SJCRH30 (cell line): ENCODE measurements at places on chromosomes 12 and 14.

- no peak for DNase-seq
Observed at GRCh38 chr12:78698747-78699146, 165.8 kb upstream of the SYT1 start.

DNA sequence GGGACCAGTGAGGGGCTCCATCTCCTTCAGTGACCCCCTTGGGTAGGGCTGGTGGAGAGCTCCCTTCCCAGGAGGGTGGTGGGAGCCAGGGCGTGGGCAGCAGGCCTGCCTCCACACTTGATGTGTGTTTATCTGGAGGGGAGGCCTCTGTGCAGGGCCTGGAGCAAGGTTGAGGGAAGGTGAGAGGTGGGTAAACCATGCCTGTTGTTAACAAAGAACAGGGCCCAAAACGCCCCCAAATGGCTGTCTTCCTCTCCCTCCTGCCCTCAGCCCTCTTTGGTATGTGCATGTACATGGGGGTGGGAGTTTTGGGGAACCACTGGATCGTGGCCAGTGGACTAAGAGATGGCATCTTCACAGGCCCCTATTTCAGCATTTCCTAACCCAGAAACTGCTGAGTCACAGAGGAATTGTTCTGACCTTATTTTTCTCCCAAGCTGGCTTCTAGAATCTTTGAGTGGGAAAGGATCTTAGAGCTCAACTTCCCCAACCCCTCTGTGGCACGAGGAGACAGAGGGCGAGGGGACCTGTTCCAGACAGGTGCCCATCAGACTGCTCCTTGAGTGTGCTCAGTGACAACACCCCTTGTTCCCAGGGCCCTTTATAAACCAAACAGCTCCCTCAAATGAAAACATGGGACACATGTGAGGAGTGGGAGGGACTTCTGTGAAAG is 3.6 kb downstream of the SLC48A1 start:
- DNase-seq = no peak

DNA sequence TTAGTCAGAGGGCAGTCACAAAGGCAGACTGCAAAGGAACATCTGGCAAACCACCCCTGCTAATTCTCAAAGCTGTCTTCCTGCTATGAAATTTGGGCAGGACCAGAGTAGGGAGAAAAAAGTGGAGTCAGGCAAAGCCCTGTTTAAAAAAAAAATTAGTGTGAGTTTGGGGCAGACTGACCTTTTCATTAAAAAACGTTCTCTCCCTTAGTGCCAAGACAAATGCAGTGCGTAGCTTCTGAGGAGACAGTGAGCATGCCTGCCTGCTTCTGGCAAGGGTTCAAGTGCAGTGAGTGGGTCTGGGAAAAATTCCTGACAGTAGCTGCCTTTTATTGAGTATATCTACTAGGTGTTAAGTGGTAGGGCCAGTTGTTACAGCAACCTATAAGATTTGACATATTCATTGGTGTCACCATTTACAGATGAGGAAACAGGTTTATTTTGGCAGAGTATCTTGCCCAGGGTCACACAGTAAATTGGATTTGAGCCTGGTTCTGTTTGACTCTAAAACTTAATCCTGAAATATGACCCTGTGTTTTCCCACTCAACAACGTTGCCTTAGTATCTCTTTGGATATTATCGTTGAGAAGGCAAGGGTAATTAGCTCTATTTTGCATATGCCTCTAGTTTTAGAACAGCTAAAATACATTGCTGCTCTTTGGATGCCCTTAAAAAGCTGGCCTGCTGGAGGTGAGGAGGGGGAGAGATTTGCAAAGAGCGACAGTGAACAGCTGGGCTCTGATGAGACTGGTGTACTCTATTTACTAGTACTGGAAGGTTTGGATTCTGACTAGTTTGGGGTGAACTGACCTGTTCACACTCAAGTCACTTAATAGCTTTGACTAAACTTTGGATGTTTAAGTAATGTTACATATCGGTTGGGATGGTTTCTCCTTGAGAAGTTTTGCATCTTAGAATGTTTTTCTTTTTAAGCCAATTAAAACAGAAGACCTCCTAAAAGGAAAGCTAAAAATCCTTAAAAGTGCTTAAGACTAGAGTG is 72.8 kb downstream of the PAPOLA start:
- DNase-seq = peak; percentile 33

DNA sequence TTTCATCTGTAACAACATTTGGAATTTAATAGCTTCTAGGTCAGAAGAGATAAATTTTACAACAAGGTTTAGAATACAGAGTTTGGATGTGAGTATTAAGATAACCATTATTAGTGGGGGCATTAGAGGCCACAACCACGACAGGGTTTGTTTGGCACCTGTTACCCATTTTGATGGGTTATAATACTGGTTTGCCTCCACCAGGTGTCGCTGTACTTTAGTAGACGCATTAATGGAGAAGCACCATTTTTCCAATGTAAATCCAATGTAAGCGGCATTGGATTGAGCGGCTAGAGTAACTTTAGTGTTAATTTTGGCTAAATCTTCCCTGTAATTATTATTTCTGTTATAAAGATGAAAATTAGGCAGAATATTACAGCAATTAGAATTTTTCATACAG is 136.2 kb downstream of the SLCO1B3 start:
- DNase-seq = peak; percentile 21

DNA sequence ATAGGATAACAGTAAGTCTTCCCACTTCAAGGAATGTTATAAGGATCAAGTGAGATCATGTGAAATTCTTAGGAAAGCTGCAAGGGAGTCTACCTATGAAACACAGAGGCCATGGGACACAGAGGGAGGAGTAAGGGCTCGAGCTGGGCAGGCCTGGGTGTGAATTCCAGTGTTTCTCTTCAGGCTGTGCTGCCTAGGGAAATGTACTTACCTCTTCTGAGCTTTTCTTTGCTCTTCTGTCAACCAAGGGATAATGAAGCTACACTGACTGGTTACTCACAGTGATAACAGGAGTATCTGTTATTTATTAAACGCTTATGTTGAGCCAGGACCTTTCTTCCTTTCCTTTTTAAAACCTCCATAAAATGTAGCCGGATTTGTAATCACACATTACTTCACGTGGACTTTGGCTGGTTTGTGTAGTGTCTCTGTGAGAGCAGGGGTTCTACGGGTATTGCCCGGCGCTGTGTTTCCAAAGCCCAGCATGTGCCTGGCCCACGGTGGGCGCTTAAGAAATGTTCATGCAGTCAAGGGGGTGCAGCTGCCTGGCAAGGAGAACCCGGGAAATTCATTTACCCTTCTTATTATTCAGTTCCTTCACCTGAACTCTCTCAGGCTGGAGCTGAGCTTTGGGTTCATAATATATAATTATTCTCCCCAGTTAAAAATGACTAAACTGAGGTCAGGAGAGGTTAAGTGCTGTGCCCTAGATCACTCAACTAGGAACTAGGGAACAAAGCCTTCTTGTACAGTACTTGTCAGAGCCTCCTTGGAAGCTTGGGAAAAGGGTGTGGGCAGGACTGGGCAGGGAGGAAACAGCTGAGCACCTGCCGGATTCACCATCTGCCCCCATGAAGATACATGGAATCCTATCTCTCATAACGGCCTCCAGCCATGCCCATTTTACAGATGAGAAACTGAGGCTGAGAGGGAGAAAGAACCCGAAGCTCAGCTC is 214.2 kb downstream of the CACNA1C start:
- no peak for DNase-seq

- no peak for DNase-seq
Observed at GRCh38 chr14:99659333-99659741, 14.4 kb downstream of the HHIPL1 start.

- peak; percentile 41 for DNase-seq
Observed at GRCh38 chr12:87332987-87333726, 696.0 kb downstream of the C12orf50 start.

DNA sequence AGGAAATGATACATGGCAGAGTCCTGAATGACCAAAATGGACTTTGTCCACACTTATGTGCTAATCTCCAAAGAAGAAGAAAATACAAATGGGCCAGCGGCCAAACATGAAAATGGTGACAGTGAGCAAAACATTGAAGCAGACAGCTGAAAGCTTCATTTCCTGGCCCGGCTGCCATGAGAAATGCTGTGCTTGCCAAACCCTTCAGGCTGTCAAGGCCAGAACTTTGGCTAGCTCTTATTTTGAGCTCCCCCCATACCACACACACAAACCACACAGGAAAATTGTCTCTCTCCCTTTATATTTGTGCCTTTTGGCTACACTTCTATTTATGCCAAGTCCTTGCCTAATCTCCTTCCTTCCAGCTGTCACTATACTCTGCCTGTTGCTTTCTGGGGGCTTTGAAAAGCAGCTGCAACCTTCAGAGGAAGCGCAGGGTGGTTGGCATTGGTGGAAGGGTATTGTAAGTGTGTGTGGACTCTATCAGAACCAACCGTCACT is 323.8 kb downstream of the RAD51B start:
- DNase-seq = peak; percentile 91

- no peak for DNase-seq
Observed at GRCh38 chr14:65370801-65371248, 41.7 kb upstream of the FUT8 start.

DNA sequence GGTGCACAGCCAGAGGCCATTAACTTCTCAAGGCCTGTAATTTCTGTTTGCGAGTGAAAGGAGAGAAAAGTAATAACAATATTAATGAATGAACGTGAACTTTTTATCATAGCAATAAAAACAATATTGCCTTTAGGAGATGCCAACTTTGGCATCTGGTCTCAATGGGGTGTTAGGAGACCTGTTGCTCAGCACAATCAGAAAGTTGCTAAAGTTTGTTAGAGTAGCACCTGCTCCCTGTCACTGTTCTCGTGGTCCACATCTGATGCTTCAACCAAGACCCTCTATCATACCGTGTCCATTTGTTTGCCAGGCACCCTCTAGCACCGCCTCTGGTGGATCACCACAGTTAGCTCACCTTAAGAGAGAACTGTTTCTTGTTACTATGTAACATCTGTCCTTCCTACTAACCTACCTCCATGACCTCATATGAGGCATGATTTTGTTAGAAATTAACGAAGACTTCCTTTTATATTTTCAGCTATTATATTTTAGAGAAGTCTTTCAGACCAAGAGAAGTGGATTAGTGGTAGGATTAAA is 12.5 kb upstream of the CLEC4E start:
- no peak for DNase-seq

DNA sequence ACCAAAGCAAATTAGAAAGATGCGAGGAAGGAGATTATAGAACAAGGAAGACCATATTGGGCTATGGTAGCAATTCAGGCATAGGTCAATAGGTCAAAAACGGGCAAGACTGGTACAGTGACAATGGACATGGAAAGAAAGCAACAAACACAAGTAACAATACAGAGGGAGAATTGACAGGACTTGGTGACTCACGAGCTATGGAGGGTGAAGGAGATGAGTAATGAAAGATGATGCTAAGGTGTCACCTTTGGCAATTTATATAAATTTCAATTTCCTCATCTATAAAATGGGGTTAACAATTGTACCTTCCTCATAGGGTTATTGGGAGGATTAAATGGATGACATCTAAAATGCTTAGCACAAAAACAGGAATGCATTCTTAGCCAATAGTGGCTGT is 15.1 kb upstream of the DUSP16 start:
- DNase-seq = no peak

DNA sequence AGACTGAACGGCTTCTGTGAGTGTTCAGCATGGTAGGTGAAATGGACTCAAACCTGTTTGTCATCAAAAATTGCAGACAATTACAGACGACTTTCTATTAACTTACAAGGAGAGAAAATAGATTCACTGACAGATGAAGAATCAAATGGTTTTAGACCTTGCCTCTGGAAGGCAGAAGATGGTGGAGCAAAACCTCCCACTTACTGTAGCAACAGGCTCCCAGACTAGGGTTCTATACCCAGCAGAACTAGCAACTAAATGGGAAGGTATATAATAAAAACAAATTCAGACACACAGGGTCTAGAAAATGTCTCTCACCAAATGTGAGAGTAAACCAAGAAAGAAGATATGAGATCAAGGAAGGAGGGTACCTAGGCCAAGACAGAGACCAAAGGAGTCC is 36.8 kb downstream of the RNF34 start:
- DNase-seq = no peak

DNA sequence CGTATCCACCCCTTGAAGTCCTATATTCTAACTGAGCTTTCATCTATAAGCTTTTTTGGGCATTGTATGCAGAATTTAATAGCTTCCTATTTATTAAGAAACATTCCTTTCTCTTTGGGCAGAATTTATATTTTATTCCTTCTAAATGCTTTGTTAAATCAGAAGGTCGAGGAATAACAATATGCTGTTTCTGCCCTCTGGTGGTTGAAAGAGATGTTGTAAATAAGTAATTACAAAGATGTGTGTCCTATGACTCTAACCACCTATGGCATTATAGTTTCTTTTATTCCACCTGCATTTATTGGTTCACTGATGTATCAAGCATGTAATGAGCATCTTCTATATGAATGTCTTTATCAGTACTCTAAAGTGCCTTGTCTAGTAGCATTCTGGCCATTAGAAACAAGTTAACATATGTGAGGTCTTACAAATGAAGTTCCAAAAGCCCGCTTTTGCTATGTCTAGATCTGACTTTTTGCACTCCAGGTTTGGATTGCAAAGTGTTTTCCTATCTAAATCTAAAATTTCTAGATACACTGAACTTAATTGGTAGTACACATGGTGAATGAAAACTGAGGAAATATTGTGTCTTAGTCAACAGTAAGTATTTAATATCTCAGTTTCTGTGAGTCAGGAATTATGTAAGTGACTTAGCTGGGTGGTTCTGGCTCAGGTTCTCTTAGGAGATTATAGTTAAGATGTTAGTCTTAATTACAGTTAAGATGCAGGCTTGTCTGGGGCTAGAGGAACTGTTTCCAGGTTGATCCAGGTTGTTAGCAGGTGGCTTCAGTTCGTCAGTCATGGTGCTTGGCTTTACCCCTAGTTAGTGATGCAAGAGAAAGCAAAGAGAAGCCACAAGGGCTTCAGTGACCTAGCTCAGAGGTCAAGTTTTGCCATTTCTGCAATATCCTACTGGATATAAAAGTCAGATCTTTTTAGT is 57.5 kb downstream of the PLEKHA5 start:
- DNase-seq = no peak

GRCh38 chr12:132477017-132477702 is 12.8 kb upstream of the FBRSL1 start:
- peak; percentile 61 for DNase-seq

DNA sequence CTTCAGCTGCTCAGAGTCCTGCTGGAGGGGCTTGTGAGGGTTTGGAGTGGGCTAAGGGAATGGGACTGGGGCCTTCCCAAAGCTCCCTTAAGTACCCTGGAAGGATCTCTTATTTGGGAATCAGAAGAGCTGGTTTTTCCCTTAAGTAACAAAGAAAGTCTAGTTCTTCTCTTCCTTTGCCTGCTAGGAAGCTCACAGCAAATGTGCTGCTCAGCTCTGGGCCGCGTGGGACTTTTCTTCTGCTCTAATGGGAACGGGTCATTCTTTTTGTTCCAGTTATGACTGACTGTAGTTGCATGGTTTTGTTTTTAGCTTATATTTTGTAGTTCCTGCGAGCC is 6.0 kb downstream of the KIF26A start:
- no peak for DNase-seq

GRCh38 chr12:52053536-52054209 is 2.4 kb downstream of the NR4A1 start:
- no peak for DNase-seq

DNA sequence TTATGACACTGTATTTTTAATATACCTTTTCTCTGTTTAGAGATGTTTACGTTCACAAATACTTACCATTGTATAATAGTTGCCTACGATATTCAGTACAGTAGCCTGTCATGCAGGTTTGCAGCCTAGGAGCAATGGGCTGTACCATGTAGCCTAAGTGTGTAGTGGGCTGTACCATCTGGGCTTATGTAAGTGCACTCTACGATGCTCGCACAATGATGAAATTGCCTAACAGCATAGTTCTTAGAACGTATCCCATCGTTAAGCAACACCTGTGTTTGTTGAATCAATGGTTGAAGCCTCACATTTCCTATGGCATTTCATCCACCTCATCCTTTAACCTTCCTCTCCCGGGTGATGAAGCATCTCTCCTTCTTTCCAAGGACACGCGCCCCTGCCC is 12.5 kb upstream of the EML1 start:
- DNase-seq = no peak
